Activated gamma-delta T cell (primary cell): ENCODE measurements at places on chromosomes 5 and 9.
A peak's percentile ranks its signal among the peaks of the same experiment; 100 is the strongest.

GRCh38 chr9:134455934-134456755 lies 129.9 kb downstream of the RXRA start:
- peak; percentile 49 for DNase-seq

GRCh38 chr5:76495870-76496269 lies 92.8 kb downstream of the IQGAP2 start:
- no peak for DNase-seq

DNA sequence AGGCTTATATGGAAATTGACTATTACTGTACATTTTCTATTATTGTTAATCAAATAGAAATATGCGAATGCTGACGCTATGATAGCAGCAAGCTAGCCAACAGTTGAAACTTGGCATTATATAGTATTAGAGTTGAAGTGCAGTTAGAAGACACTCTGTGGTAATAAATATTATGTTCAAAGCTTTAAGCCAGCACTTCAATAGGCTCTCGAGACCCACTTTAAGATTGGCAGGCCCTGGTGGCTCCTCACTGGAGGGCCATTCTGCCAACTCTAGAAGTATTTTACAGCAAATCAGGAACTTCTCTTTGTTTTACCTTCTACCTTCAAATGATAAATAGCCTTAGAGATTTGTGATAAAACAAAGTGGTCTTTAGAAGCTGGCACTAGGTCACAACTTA lies 2029.0 kb upstream of the WWC1 start:
- no peak for DNase-seq

DNA sequence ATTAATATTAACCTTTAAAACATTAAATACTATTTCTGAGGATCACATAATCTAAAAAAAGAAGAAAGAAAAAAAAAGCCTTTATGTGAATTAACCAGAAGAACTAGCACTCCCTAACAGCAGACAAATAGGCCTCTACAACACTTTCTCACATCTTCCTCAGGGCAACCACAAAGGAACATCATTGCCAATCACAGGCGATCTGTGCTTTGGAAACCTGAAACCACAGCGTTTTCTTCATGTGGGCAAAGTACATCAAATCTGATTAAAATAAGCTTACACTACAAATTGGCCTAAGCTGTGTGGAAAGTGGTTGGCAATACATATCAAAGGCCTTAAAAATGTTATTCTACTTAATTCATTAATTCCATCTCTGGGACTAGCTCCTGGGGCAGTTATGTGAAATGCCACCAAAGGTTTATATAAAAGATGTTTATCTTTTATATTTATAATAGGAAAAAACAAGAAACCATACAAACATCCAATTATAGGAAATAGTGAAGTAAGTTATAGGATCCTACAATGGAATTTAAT lies 184.8 kb upstream of the TBCA start:
- DNase-seq = no peak

GRCh38 chr5:177478711-177479646 lies 5.5 kb upstream of the DBN1 start:
- no peak for DNase-seq

- DNase-seq = no peak
Measured at GRCh38 chr9:129946246-129946995, 96.6 kb downstream of the FNBP1 start.

GRCh38 chr9:122819326-122819725 lies 9.1 kb downstream of the PDCL start:
- DNase-seq = no peak

- DNase-seq = no peak
Measured at GRCh38 chr5:102797322-102797884, 42.3 kb downstream of the PAM start.

- no peak for DNase-seq
Measured at GRCh38 chr9:6106711-6107339, 91.4 kb upstream of the RANBP6 start.

DNA sequence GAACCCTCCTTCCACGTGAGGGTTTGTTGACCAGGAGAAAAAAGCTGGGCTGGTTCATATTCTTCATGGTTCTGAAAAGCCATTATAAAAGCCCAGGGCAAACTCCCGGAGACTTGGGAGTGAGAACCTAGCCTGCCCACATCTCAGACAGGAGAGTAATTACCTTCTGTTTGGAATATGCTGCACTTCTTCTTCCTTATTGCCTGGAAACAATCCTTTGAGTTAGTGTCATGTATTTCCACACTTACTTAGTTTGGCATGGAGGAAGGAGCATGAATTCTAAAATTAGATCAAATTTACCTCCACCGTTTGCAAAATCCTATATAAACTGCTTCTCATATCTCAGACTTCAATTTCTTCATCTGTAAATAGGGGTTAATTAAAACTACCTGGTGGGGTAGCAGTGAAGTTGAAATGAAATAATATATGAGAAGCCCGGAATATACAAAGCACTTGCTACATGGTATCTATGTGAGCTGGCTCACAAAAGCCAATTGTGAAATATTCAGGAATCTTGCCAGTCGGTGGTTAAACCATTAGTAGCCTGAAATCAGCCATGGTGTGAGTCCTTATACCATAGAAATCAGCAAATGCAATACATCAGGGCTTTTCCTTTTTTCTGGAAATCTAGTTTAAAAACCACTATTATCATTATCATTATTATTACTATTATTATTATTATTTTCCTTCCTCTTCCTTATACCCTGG lies 140.0 kb upstream of the RAD23B start:
- DNase-seq = no peak

- no peak for DNase-seq
Measured at GRCh38 chr5:122858451-122858850, 13.0 kb downstream of the SNX24 start.

DNA sequence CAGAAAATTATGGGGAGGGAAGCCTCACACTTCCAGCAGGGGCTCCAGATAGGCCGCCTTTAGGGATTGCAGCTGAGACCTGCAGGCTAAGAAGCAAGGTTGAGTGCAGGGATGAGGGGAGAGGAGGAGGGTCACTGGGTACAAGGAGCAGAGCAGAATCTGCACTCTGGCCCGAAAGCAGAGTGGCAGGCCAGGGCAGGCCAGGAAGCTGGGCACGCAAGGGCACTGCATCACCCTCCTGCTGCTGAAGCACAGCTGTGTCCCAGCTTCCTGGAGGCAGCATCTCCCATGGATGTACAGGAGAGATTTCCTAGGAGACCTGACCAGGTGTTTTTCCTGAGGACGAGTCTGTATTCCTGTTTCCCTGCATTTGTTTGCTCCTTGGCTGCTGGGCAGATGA lies 92.1 kb downstream of the SYK start:
- no peak for DNase-seq

GRCh38 chr9:108696156-108696555 lies 159.6 kb downstream of the ACTL7B start:
- DNase-seq = no peak

GRCh38 chr9:123743737-123744136 lies 186.2 kb downstream of the DENND1A start:
- DNase-seq = no peak

DNA sequence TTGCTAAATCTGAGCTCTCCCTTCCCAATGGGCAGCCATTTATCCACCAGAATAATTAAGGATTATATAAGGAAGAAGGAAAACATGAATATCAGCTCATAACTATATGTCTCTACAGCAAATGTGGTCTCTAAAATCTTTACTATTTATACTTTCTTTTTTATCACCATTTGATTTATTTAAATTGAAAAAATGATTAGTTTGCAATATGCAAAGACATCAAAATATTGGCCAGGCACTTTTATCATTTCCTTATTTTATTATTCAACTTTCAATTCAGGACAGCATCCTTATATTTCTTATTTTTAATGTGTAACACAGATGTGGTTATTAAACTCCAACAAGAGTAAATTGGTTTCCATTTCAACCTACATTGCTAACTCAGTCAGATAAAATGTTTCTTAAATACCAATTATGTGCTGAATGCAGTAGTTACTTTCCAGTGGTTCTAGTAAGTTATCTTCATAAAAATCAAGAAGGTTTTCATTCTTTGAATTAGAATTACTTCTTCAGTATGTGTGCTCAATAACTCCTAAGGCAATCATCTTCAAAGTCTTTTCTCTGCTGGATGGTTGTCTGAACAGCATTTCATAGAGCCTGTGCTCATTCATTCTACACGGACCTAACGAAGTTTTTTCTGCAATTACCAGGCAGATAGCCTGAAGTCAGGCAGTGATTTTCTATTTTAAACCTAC lies 1148.0 kb downstream of the CDH12 start:
- DNase-seq = no peak

DNA sequence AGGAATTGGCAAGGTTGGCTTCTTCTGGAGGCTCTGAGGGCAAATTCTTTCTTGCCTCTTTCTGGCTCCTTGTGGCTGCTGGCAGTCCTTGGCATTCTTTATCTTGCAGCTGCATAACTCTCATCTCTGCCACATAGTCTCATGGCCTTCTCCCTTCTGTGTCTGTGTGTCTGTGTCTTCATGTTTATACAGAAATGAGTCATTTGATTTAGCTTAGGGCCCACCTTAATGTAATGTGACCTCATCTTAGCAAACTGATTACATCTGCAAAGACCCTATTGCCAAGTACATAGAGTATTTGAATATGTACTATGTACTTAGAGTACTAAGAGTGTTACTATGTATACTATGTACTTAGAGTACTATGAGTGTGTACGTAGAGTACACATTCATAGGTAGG lies 122.5 kb downstream of the RFK start:
- DNase-seq = no peak

DNA sequence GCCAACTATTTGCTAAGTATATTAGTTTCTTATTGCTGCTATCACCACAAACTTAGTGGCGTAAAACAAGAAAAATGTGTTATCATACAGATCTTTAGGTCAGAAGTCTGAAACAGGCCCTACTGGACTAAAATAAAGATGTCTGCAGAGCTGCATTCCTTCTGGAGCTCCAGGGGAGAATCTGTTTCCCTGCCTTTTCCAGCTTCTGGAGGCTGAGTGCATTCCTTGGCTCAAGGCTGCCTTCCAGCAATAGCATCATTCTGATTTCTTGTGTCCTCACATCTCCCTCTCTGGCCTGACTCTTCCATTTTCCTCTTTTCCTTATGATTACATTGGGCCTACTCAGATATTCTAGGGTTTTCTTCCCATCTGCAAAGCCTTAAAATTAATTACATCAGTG lies 15.9 kb downstream of the MAN2A1 start:
- DNase-seq = no peak

DNA sequence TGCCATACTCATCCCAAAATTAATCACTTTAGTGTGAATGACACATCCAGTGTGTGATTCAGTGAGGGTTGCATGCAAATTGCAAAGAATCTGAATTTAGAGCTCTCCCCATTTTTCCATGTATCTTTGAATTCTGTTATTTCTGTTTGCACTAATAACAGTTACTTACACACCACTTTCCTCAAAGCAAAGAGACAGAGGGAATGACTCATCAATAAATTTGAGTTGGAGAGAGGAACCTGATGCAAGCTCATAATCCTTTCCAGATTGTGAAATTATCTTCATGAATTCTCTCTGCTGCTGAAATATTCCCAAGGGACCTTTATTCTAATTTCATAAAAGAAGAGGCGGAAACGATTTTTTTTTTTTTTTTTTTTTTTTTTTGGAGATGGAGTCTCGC lies 204.8 kb downstream of the CDH9 start:
- no peak for DNase-seq

DNA sequence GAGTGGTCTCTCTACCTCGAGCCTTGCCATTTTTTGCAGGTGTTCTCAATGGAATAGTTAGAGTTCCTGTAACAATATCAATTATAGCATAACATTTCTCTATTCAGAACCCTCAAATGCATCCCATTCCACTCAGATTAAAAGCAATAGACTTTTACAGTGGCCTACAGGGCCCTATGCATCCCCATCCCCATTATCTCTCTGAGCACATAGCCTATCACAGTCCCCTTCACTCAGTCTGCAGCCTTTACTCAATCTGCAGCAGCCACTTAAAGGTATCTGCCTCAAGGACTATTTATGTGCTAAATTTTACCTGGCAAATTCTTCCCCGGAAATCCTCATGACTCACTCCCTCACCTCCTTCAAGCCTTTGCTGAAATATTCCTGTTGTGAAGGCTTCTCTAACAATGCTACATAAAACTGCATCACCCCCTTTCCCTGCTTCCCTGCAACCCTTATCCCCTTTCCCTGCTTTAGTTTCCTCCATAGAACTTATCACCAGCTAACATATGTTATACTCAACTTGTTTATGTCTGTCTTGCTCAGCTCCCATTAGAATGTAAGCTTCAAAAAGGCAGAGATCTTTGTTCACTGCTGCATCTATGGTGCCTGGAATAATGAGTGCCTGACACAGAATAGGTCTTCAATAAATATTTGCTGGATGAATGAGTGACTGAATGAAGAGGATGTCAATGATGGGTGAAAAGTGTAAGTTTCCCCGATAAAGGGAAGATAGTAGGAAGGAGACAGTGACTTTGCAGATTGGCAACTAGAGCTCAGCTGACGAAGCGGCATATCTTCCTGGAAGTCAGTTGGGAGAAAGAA lies 54.1 kb upstream of the ZNF366 start:
- no peak for DNase-seq

DNA sequence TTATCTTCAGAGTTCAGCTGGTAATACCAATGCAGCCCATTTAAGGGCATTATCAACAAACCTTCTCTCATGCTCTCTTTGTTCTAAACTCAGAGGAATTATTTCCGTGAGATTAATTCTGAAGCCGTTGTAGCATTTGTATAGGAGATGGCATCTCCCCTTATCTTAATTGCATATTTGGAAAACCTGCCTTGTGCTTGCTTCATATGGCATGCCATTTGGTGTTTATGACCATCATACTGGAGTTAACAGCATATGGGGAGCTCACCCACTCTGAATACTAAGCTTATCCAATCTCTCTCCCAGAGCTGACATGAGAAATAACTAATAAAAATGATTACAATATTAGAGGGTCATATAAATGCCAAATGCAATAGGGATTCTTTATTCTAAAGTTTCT lies 243.2 kb downstream of the BRINP1 start:
- no peak for DNase-seq

DNA sequence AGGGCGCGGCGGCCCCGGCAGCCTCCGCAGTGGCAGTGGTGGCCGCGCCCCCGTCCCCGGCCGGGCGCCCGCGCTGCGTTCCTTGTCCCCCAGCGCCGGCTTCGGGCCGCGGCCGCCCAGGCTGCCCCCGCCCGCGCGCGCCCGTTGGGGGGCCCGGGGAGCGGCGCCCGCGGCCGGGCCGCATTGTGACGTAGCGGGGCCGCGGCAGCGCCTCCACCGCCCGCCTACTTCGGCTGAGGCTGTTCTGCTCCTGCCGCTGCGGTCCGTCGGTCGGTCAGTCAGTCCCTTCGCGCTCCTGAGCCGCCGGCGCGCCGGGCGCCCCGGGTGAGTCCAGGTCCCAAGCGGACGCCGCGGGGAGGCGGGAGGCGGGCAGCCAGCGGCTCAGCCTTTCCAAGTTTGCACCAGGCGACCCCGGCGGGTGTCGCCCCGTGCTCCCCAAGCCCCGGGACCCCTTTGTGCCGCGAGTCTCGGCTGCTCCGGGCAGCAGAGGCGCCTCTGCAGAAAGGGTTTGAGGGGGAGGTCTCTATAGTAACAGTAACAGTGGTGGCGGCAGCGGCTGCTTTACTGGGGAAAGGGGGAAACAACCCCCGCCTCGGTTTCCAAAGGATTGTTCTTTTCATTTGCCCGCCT lies at the start of gene SNCAIP:
SNCAIP (plus strand) TSS at position 277 of the 630 bp plus-strand sequence. CDS start 78,898 bp downstream, outside the sequence.
- DNase-seq = no peak

- DNase-seq = no peak
Measured at GRCh38 chr5:60649288-60649917, 50.6 kb downstream of the DEPDC1B start.
